A549 treated with dexamethasone at 1 μM for 4 hours (cell line): ENCODE measurements at places on chromosomes 13 and 19. TPM values are rescaled to one million over a fixed set of nuclear protein-coding genes. Genes with fewer than 3 reads are reported as not detected.

The ZNF45 gene
- 9.1 to 12.0 TPM (median 10.8 TPM) in 5 replicates for total RNA-seq

The MYBPC2 gene
- total RNA-seq, result not detected in 5 replicates

The EFNB2 gene
- 4.2 to 4.9 TPM (median 4.5 TPM) in 5 replicates for total RNA-seq

The CEACAM4 gene
- total RNA-seq, result not detected in 5 replicates

The C5AR2 gene
- 7.0 to 13.8 TPM (median 11.3 TPM) in 5 replicates for total RNA-seq

The ZIC2 gene
- 3.7 to 5.9 TPM (median 4.4 TPM) in 5 replicates for total RNA-seq

The ATP12A gene
- total RNA-seq, result 0.02 TPM in 2 of 5 replicates, not detected in the others
